Endothelial cell (in vitro differentiated cells): ENCODE measurements at places on chromosomes 7 and 10.

DNA sequence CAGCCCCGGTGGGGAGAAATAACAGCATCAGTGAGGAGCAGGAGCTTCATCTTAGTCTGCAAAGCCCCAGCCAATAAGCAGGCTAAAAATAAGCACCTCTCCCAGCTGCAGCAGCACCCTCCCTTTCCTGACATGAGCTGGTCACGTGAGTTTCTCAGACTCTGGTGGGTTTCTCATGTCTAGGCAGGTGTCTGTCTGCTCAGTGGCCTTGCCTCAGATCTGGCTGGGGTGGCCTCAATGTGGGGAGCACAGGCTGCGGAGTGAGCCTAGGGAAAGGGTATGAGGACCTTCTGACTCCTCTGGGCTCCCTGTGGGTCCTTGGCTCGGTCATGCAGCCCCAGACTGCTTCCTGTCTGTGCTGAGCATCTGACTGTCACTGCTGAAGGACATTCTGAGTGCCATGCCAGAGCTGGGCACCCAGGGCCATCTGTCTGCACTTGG lies 81.6 kb upstream of the LRRC4 start:
- no peak for DNase-seq

DNA sequence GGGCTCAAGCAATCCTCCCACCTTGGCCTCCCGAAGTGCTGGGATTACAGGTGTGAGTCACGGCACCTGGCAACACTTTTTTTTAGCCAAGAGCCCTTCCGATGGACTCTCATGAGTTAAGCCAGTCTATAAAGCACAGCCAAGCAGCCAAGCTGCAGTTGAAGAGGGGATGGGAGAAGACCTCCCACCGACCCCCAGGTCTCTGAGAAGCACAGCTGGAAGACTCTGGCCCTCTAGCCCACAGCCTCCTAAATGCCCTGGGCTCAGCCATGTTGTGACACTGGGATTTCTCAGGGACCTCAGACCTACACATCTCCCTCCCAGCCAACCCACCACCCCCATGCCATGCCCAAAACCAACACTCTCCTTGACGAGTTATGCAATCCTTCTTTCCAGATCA lies 31.1 kb downstream of the CALML3 start:
- no peak for DNase-seq

- no peak for DNase-seq
Observed at GRCh38 chr7:157255201-157255606, 81.6 kb upstream of the DNAJB6 start.

GRCh38 chr7:84688671-84689070 lies 494.1 kb upstream of the SEMA3A start:
- no peak for DNase-seq

DNA sequence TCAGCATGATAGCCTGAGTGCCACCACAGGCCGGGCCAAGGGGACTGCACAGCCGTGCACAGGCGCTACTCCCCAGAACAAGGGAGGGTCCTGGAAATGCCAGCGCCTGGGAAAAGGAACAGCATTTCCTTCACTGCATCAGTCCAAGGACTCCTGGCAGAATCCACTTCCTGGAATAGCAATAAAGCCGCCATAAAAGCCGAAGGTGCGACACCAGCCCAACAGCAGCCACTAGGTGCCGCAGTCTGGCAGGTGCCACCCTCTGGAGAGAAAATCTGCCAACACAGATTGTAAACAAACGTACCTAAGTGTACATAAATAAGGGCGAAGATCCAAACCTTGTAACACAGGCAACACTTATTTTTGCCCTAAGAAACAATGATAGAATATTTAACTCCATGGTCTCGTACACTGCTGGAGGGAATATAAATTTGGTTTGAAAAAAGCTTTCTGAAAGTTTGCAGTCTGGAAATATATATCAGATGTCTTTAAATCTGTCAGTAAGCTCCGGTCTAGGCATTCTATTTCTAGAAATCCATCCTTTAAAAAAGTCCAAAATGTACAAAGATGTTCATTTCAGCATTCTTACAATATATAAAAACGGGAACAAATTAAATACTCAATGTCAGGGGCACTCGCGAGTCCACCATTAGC lies 22.2 kb downstream of the VOPP1 start:
- no peak for DNase-seq

GRCh38 chr10:71036297-71036966 lies 148.1 kb upstream of the PCBD1 start:
- no peak for DNase-seq
